ENCODE measurements at places on chromosomes 3 and 15.

GRCh38 chr3:3177861-3178497, 1.5 kb downstream of the CRBN start:
- no peak for DNase-seq

- no peak for DNase-seq
Measured at GRCh38 chr3:28841441-28841840, 439.4 kb upstream of the RBMS3 start.

- no peak for DNase-seq
Measured at GRCh38 chr3:153097213-153097612, 64.8 kb upstream of the RAP2B start.

DNA sequence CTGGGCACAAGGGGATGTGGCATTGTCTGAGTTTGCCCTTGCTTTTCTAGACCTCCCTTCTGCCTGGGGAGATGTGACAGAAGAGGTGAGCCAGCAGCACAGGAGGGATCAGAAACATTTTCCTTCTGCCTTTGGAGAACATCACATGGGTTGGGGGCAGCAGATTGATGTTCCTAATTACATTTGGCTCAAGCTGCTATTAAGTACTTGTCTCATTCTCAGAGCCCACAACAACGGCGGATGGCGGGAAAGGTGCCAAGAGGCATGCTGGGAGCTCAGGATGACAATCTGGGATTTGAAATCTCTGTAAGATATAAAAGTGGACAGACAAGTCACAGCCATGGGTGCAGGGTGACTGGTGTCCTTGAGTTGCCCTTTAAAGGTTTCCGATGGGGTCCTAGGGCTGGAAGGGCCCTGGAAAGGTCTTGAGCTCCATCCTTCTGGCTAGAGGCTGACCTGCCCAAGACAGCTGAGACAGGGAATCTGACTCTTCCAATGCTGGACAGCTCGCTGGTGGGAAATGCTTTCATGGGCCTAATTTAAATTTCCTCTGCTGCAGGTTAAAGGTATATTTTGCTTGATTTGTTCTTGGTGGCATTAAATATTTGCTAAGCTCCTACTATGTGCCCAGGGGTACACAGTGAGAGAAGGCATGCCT, 2.4 kb upstream of the CORO2B start:
- no peak for DNase-seq

DNA sequence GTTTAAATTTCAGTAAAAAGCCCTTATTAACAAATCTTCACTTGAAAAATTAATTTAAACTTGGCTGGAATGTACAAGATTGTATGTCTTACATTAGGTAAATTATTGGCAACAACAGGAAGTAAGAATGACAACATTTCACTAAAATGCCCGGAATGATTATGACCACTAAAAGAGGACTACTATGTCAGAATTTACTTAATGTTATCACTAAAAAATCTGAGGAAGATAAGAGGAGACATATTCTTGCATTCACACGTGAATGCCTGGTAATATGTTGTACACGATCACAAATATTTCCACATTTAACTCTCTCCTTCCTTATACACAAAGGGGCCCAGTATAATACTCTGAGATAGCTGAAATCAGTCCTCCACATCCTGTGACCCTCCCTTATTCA, 29.7 kb downstream of the VGLL3 start:
- no peak for DNase-seq

GRCh38 chr3:48077815-48078214, 61.6 kb upstream of the MAP4 start:
- DNase-seq, result peak; percentile 60

DNA sequence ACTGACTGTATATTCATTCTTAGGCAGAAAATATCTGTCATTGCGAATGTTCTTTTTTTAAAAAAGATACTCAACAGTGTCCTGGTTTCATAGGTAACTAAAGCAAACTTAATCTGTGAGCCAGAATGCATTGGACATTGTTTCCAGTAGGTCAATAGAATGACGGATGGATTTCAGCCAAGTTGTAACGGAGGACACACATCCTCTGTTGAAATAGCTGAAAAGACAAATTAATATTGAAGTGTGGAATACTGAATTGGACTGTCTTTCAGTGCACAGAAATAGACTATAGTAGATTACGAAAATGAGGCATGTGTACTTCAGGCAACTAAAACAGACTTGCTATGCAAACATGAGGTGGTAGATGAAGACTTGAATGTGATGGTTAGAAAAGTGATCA, 461.6 kb downstream of the WDR72 start:
- no peak for DNase-seq

DNA sequence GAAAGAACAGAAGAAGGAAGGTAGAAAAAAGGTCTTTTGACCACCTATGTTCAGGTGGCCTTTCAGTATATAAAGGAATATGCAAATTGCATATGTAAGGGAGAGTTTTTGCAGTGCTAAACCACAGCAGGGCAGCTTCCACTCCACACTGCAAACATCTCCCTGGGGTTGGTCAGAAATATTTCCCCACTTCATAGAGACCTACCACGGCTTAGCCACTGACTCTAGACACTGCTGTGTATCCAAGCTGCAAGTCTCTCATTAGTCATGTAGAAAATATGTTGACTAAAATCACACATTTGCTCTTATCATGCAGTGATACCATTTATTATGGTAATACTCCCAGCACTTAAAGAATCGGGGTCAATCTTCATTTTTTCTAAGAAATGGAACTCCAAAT, 214.9 kb upstream of the NR2F2 start:
- peak; percentile 37 for DNase-seq

- peak; percentile 76 for DNase-seq
Measured at GRCh38 chr15:84671211-84671610, 13.2 kb upstream of the NMB start.

DNA sequence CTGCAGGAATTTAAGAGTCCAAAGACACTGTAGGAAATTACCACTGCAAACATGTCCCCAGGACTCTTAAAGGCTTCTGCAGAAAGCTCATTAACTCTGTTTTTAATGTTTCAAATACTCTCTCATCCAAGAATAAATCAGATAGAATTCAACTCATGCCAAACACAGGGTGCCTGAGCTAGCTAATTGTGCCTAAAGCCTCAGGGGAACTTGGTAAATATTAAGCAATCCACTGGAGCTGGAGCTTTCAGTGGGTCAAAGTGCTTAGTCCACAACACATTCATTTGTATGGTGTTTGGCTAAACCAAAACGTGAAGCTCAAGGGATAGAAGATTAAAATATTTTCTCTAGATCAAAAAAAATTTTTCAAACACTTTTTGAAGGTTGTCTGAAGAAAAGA, 131.4 kb downstream of the THRB start:
- no peak for DNase-seq

DNA sequence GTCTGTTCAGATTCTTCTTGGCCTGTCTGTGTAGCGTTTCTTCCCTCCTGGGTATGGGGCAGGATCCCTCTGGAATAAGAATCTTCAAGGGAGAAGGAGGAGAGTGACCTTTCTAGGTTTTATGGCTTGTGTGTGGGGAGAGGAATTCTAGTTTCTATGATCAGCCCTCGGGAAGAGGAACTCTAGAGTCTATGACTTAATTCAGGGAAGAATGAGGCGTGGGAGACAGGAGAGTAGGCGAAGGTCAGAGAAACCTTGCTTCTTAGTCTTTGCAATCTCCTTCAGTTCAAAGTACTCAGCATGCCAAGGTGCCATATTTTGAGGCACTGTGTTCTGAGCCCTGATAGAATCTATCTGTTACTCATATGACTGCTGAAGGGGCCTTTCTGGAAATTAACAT, 99.2 kb upstream of the C3orf80 start:
- no peak for DNase-seq
